Fibroblast of skin of scalp (primary cell): ENCODE measurements at places on chromosomes 12 and 14.

GRCh38 chr14:22282949-22283348 lies 306.1 kb downstream of the DAD1 start:
- DNase-seq, result no peak

- DNase-seq, result peak; percentile 60
Measured at GRCh38 chr14:24013654-24014514, 25.2 kb downstream of the DHRS4L2 start.

- peak; percentile 47 for DNase-seq
Measured at GRCh38 chr14:74945261-74945851, 10.0 kb downstream of the PGF start.

GRCh38 chr12:45648070-45648469 lies 81.4 kb upstream of the ARID2 start:
- DNase-seq, result no peak

- DNase-seq, result no peak
Measured at GRCh38 chr12:89072294-89073026, 279.8 kb downstream of the DUSP6 start.

DNA sequence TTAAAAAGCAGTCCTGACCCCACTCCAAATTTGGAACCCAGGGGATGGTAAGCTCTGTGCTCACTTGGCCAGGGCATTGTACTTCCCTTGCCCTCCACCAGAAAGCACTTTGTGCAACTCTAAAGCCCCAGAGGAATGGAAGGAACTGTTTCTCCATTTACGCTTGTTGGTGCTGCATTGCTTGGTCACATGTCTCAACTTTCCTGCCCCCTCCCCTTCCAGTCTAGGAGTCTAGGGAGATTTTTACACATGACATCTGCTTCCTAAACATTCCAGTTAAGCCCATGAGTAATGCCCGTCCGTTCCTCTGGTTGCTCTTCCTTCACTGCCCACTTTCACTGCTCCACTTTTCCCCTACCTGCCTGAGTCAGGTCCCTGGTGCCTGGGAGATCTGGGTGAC lies 92.6 kb upstream of the MAP1LC3B2 start:
- peak; percentile 65 for DNase-seq
